Sigmoid colon (tissue), 7 donors: ENCODE measurements at places on chromosomes 1 and 21. TPM values are rescaled to one million over a fixed set of nuclear protein-coding genes. Genes with fewer than 3 reads are reported as not detected.
A peak's percentile ranks its signal among the peaks of the same experiment; 100 is the strongest.

- DNase-seq: no peak
Measured at GRCh38 chr1:218368686-218369085, 23.6 kb downstream of the TGFB2 start.

DNA sequence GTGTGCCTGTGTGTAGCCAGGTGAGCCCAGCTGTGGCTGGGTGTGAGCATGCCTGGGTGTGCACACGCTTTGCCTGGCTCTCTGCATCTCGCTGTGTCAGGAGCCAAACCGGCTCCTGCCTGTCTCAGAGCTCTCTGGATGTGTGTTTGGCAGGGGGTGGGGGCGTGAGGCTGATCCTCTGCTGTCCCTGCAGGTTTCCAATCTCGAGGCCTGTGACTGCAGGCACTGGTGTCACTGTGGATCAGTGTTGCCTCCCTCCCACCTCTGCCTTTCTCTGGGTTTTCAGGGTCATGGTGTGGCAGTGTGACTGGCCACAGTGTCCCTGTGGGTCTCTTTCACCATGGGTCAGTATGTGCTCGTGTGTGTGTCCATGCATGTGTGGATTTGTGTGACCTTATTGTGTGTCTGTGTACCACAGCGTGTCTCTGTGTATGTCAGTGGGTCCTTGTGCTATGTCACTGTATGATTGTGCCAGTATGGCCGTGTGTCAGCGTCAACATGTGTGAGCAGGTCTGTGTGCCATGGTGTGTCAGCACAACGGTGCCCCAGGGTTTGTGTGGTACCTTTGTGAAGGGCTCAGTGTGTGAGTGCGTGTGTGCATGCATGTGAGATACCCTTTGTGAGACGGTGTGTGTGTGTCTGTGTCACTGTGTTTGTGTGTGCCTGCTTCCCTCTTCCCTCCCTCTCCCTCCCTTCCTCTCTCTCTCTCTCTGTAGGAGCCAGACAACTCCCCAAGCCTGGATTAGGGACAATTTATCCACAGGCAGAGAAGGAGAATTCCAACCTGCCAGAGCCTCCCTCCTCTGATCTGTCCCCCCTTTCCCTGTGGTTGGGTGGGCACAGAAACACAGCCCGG is 43.4 kb downstream of the AHDC1 start:
- DNase-seq: no peak

- no peak for DNase-seq
Measured at GRCh38 chr1:62746809-62747138, 37.2 kb upstream of the ATG4C start.

- DNase-seq: no peak
Measured at GRCh38 chr21:37904856-37905255, 11.4 kb downstream of the KCNJ6 start.

GRCh38 chr1:1013922-1014648 is 788 bp downstream of the ISG15 start:
- DNase-seq: peak; percentile 77

DNA sequence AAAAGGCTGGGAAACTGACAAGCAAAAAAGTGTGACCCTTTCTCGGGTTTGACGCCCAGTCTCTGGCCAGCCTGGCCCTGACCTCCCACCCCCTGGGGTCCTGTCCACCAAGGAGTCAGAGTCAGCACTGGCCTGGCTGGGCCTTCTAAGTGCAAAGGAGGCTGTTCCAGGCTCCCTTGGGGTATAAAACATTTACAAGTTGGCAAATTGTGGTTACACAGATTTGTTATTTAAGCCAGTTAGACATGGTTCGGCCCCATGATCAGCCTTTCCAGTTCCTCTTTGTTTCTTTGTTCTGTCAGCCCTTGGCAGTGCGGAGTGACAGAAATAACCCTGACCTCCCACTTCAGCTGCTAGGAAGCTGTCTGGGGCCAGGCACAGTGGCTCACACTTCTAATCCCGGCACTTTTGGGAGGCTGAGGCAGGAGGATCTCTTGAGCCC is 161.6 kb upstream of the RAB4A start:
- DNase-seq: peak; percentile 81

GRCh38 chr1:39272027-39272797 is 67.7 kb downstream of the MACF1 start:
- no peak for DNase-seq

CSRP1 gene
- 5,598 TPM for total RNA-seq

DNA sequence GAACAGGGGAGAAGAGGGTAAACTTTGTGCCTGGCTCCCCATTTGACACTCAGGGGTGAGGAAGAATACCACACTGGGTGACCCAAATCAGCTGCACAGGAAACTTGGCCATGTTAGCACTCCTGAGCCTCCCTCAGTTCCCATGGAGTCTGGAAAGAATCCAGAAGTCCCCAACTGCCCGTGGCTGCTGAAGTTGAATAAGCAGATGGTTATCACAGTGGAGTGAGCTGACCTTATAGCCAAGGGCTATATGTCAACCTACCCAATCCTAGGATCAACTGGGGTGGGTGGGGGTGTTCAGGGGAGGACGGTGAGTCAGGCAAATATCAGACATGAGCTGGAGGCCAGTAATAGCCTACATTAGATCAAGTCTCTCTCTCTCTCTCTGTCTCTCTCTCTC is 20.4 kb downstream of the KCNH1 start:
- DNase-seq: no peak
